ENCODE measurements at places on chromosomes 6 and 20.
A peak's percentile ranks its signal among the peaks of the same experiment; 100 is the strongest.

GRCh38 chr20:717832-718231, 42.2 kb upstream of the SCRT2 start:
- no peak for DNase-seq

- no peak for DNase-seq
These were observed 54.1 kb downstream of the RBM38 start for GRCh38 chr20:57445298-57445697.

GRCh38 chr20:21698494-21699215, 6.8 kb upstream of the PAX1 start:
- no peak for DNase-seq

DNA sequence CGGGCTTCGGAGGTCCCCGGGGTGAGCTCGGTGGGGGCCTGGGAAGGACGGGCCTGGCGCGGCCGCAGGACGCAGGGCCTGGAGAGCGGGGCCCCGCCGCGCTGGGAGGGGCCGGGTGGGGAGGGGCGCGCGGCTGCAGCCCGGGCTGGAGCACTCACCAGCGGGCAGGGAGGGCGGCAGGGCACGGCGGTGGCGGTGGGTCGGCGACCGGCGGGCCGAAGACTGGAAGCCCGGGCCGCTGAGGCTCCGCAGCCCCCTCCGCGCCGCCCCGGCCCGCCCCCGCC, at the start of gene GATA5:
GATA5 (minus strand) TSS at position 224 of the 284 bp plus-strand sequence. CDS start 474 bp downstream, outside the sequence.
- no peak for DNase-seq

DNA sequence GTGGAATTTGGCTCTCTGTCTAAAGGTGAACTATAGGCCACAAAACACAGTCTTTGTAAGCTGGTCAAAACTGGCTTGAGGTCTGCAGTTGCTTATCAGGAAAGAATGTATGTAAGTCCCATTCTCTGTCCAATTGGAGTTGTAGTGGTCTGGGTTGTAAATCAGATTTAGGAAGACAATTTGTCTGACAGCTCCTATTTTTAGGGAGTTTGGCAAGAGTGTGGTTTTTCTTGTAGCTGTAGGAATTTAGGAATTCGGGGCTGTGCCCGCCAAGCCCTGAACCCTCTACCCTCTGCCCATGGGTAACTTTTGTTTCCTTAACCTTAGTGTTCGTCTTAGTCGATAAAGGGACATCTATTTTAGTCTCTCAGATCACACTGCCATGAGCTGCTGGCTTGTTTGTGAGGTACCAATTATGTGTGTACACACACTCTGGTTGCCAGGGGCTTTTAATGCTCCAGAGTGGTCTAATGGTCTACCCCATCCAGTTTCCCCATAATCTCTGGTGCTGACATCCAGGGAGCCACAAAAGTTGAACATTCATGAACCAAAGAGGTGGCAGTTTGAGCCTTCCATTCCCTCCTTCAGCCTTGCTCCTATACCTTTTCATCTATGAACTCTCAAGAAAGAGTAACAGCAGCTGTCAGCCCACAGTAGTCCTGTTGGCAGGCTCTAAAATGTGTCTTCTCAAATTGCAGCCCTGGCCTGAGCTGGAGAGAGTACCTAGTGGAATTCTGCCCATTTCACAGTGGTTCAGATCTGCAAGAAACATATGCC, 93.0 kb downstream of the ANKRD6 start:
- DNase-seq: no peak

DNA sequence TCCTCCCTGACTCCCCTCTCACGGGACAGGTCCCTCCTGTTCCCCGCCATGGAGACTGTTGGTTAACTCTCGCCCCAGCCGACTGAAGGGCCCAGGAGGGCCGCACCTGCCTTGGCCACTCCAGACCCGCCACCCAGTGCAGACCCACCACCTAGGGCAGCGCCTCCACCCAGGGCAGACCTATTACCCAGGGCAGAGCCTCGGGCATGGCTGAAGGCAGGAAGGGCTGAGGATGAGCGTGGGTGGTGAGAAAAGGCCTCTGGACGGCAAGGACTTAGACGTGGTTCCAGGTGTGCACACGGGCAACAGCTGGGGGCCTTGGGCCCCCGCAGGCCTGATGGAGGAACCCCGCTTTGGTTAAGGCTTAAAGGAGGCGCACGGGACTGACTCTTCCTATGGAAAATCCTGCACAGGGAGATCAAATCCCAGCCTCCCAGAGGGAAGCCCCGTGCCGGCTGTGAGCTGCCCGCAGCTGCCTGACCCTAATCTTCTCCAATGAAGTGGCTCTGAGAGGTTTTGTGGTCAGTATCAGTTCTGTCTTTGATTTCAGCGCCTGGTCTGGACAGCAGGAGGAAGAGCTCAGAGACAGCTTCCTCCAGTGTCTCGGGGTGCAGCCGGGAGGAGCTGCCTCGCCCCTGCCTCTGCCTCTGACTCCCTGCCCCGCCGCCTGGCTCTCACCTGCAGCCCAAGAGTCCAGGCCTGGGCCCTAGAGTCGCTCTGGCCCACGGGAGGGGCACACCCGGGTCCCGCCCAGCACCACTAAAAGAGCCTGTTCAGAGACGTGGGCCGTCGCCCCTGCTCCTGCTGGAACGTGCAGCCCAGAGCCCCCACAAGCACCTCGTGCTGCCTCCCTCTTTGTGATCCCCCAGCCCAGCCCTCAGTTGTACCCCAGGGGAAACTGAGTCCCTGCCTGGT, 12.1 kb upstream of the CHRNA4 start:
- no peak for DNase-seq

DNA sequence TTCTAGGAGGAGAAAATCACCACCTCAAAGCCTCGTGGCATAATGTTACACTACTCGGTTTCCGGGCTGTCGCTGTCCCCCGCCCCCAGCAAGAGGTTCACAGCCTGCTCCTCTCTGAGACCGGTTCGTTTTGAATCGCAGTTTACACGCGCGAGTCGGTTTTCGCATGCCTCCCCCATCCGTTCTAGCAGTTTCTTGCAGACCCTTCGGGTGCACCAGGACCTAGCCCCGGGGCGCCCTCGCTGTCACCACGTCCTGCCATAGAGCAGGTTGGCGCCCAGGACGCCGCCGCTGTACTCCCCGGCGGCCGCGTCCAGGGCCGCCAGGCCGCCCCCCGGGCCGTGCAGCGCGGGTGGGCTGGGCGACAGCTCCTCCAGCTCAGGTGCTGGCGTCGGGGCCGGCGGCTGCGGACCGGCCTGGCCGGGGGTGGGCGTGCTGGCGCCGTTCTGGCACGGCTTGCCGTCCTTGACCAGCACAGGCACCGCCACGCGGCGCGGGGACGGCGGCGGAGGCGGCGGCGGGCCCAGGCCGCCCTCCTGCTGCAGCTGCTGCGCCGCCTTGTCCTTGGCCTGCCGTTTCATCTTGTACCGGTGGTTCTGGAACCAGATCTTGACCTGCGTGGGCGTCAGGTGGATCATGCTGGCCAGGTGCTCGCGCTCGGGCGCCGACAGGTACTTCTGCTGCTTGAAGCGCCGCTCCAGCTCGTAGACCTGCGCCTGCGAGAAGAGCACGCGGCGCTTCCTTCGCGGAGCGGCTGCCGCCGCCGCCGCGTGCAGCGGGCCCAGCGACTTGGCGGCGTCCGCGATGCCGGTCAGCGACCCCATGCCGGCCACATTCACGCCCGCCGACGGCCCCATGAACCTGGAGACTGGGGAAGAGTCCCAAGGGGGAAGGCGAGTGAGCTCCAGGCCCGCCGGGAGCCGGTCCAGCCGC, 1.4 kb downstream of the NKX2-4 start:
- peak; percentile 25 for DNase-seq

GRCh38 chr6:144478483-144478882, 193.3 kb downstream of the UTRN start:
- DNase-seq: no peak

DNA sequence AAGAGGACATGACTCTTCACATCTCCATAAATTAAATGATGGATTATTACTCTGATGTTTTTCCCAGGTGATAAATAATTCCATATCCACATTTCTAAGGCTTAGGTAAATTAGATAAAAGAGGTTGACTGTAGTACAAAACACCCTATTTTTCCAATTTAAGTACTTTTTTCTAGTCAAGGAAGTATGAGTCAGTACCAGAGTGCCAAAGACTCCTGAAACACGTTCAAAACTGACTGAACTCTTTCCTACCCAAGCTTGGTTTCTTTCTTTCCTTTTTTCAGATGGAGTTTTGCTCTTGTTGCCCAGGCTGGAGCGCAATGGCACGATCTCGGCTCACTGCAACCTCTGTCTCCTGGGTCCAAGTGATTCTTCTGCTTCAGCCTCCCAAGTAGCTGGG, 85.0 kb downstream of the DOK5 start:
- DNase-seq: no peak

DNA sequence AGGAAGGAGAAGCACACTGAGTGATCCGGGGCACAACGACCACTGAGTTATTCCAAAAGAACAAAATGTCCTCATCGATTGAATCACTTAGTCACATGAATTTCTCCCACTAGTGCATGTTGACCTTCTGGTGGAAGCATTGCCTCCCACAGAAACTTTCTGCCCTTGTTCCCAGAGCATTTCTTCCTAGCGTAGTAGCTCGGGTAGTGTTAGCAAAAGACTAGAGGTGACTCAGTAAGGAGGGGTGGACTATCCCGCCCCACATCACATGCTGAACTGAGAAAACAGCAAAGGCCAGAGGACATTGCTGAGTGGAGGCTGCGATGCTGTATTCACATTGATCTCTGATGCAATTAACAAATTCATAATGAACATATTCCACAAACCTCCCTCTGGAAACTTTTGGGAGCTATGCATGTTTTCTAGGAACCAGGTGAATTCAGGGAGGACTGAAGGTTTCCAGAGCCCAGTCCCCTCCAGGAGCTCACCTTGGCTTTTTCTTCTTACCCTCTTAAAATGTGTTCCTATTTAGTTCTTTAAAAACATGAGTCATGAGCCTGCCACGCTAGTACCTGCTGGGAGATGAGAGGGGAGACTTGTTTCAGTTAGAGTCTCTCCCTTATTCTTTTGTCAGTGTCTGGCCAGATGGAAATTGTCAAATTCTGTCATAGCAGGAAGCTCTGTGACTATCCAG, 507.9 kb downstream of the CDH26 start:
- no peak for DNase-seq

DNA sequence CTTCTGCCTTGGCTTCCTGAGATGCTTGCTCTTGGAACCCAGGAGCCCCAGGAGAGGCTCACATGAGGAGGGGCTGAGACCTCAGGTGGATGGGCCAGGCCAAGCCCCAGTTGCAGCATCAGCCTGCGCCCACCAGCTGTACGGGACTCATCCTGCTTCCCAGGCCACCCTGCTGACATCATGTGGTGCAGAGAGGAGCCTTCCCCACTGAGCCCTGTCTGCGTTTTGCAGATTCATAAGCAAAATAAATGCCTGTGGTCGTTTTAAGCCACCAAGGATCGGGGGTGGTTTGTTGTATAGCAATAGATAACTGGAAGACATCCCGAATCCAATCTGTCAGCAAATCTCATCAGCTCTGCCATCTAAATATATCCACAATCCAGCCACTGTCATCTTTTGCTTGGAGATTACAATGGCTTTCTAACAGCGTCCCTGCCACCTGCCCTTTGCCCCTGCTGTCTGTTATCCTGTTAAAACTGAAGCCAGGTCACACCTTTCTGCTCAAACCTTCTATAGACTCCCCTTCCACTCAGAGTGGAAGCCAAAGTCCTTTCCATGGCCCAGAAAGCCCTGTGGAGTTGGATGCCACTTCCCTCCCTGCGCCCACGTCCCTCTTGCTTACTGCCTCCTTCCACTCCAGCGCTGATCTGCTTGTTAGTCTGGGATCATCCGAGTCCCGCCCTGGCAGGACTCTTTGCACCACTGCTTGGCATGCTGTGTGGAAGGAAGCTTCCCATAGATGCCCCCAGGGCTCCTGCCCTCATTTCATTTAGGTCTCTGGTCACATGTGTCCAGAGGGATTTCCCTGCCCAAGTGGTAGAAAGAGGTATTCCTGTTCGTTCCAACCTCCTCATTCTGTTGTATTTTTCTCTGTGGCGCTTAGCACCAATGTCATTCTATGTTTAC, 24.0 kb upstream of the MLN start:
- no peak for DNase-seq

- peak; percentile 10 for DNase-seq
These were observed 29.4 kb upstream of the CLIC5 start for GRCh38 chr6:46044881-46045617.

DNA sequence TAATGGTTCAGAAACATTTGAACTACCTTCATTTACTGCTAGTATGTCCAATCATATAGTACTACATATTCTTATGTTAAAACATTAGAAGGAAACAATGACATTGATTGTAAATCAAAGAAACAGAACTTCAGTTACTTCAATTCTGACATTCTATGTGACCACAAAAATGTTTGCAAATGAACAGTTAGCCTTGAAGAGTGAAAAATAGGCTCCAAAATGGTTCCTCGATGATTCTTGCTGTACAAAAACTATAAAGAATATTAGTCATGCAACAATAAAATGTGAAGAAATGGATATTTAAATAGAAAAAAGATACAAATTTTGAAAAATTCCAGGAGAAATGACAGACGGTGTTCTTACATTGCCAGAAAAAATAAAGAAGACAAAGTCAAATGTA, 686.9 kb downstream of the BCKDHB start:
- no peak for DNase-seq

DNA sequence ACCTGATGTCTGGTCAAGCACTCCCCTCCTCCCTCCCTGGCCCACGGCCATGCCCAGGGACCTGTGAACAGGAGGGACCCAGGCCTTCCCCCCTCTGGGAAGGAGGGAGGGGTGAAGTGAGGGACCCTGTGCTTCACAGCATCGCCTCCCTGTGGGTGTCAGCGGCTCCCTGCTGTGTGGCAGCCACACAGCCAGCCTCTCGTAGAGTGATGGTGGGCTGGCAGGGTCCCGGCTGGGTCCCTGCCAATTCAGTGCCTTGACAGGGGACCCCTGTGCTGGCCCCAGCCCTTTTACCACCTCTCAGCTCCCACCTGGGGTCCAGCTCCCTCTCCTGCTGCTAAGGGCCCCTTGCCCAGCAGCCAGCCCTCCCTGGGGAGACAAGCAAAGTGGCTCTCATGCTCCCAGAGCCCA, 31.3 kb upstream of the GRM4 start:
- DNase-seq: no peak

DNA sequence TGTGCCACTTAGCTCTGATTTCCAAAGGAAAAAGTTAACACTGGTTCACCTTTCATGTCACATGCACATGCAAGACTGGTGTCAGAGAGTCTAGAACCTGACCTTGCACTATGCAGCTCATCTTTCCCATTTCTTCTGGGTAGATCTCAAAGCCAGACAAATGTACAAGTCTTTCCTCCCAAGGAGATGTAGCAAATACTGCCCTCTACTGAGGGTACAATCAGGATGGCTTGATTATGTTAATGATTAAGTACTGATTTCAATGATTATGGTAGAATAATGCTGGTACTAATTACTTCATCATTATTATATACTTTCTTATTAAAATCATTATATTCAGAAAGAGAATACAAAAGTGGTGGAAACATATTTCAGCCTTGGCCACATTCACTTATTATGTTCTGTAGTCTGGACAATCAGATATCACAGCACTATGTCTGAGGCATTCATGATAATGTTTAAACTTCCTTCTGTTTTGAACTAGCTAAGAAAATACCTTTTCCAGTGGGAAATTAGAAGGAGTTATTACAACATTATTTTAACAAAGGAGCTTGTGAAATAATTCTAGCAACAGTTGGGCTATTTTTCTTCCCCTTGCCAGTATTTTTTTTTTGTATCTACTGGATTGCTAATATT, 68.5 kb upstream of the FOXO3 start:
- DNase-seq: peak; percentile 15

- no peak for DNase-seq
These were observed 19.7 kb upstream of the UTRN start for GRCh38 chr6:144265390-144265789.

- no peak for DNase-seq
These were observed 188.0 kb upstream of the TENT5A start for GRCh38 chr6:81940451-81940985.

Data from CD4-positive, alpha-beta T cell treated with Interleukin-15 for 4 hours (primary cell).